Upper lobe of left lung (tissue), 6 donors: ENCODE measurements at places on chromosomes 4 and X. TPM values are rescaled to one million over a fixed set of nuclear protein-coding genes. Genes with fewer than 3 reads are reported as not detected.

CLGN gene
- 0.30 TPM for total RNA-seq

GRCh38 chr4:71930459-71930858 lies 101.3 kb upstream of the NPFFR2 start:
- DNase-seq, result no peak
- no peak overlapping the region for H3K4me3 ChIP-seq
- no peaks in the 10 kb centered on the region for H3K4me1 ChIP-seq
- H3K27ac ChIP-seq, result no peak overlapping the region
- no peaks in the 10 kb centered on the region for H3K36me3 ChIP-seq

TRIM75 gene
- not detected for total RNA-seq

- no peaks in the 10 kb centered on the region for H3K4me1 ChIP-seq
- H3K27ac ChIP-seq, result no peak overlapping the region
- H3K27me3 ChIP-seq, result no peaks in the 10 kb centered on the region
- no peaks in the 10 kb centered on the region for H3K36me3 ChIP-seq
Observed at GRCh38 chr4:10643600-10644425, 40.8 kb downstream of the CLNK start.

DNA sequence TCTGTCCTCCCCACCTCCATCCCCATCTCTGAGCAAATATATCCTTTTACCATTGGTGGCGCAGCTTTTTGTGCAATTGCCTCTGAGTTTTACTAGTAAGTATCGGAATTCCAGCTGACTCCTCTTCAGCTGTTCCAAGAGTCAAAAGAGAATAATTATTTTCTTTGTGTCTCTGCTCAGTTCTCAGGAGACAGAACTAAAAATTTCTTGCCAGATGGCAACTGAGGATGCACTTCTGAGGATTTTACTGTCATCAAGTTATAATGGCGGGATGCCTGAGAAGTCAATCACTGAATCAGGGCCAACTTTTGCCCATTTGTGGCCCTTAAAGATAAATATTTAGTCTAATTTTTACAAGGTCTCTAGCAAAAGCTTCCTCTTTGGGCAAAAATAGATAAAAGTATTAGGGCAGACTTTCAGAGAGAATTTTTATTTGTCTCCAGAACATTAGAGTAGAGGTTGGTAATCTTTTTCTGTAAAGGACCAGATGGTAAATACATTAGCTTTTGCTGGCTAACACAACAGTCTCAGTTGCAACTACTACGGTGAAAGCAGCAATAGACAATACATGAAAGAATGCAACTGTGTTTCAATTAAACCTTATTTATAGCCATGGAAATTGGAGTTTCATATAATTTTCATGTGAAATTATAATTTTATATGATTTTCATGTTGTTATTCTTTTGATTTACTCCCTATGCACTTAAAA lies 15.6 kb upstream of the ADGRA3 start:
- no peak overlapping the region for H3K4me3 ChIP-seq
- H3K36me3 ChIP-seq, result no peaks in the 10 kb centered on the region
- H3K4me1 ChIP-seq, result no peaks in the 10 kb centered on the region

DNA sequence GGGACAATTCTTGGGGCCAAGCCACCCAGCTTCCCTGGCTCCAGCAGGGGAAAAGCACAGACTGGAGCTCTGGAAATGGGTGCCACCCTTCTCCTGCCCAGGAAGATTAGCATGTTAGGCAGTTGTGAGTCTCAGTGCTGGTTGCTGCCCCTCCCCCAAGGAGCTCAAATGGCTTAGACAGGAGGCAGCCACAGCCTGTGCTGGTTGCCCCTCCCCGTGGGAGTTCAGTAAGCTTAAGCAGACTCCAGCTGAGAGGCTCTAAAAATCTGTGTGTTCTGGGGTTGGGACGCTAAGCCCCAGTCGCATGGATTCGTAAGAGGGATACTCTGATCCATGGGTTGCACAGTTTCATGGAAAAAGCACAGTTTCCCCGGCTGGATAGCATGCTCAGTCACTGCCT lies 92.7 kb upstream of the NDST3 start:
- H3K4me1 ChIP-seq, result no peaks in the 10 kb centered on the region
- no peak overlapping the region for H3K27ac ChIP-seq
- H3K4me3 ChIP-seq, result no peak overlapping the region
- DNase-seq, result no peak

GRCh38 chrX:2413969-2414368 lies 86.8 kb downstream of the DHRSX start:
- no peaks in the 10 kb centered on the region for H3K4me1 ChIP-seq
- H3K4me3 ChIP-seq, result no peak overlapping the region
- no peaks in the 10 kb centered on the region for H3K36me3 ChIP-seq
- no peaks in the 10 kb centered on the region for H3K27me3 ChIP-seq
- no peak for DNase-seq

GRCh38 chr4:99013884-99014523 lies 18.5 kb downstream of the METAP1 start:
- no peak overlapping the region for H3K27ac ChIP-seq
- no peaks in the 10 kb centered on the region for H3K4me1 ChIP-seq
- no peaks in the 10 kb centered on the region for H3K27me3 ChIP-seq
- no peaks in the 10 kb centered on the region for H3K36me3 ChIP-seq

HDAC6 gene
- total RNA-seq, result 91.3 TPM

DNA sequence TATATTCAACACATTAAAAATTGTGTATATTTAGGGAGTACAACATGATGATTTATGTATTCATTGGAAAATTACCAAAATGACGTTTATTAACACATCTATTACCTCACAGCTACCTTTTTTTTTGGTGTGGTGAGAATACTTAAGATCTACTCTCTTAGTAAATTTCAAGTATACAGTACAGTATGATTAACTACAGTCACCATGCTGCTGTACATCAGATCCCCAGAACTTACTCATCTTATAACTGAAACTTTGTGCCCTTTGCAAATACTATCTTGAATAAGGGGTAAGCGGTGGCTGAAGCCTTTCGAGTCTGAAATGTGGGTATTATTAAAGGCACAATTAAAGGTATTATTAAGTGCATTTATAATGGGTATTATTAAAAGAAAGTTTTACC lies 976 bp downstream of the PHKA1 start:
- H3K4me3 ChIP-seq, result no peak overlapping the region
- H3K4me1 ChIP-seq, result no peaks in the 10 kb centered on the region
- H3K36me3 ChIP-seq, result no peaks in the 10 kb centered on the region
- DNase-seq, result no peak
- no peaks in the 10 kb centered on the region for H3K27me3 ChIP-seq

GRCh38 chr4:145879598-145879997 lies 59.0 kb downstream of the ZNF827 start:
- no peak overlapping the region for H3K27ac ChIP-seq
- H3K27me3 ChIP-seq, result no peaks in the 10 kb centered on the region
- peaks cover 4% of the 10 kb centered on the region for H3K4me1 ChIP-seq
